ENCODE measurements at places on chromosomes 12 and 14.

DNA sequence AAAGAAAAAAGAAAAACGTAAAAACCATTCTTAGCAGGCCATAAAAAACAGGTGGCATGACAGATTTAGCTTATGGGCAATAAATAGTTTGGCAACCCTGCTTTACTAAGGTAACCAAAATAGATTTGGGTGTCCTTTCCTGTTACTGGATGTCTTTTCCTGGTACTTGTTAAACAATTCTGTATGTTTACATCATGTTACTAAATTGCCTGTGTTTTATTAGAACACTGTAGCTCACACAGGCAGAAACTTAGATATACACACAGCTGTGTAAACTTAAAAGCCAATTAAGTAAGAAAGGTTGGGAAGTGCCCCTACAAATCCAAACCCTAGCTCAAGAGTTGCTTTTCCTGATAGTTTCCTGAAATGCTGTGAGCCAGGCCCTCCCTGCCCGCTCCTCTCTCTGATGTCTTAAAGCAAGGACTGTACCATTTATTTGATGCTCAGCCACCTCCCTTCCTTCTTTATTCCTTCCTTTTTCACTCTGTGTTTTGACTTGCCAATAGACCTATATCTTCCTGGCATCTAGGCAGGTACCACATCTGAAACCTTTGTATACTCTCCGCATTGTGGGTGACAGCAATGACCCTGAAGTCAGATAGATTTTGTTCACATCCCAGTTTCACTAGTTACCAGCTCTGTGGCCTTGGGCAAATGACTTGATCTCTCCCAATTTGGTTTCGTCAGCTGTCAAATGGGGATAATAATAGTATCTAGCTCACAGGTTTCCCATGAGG lies 3.7 kb upstream of the CAMKK2 start:
- DNase-seq, result no peak

DNA sequence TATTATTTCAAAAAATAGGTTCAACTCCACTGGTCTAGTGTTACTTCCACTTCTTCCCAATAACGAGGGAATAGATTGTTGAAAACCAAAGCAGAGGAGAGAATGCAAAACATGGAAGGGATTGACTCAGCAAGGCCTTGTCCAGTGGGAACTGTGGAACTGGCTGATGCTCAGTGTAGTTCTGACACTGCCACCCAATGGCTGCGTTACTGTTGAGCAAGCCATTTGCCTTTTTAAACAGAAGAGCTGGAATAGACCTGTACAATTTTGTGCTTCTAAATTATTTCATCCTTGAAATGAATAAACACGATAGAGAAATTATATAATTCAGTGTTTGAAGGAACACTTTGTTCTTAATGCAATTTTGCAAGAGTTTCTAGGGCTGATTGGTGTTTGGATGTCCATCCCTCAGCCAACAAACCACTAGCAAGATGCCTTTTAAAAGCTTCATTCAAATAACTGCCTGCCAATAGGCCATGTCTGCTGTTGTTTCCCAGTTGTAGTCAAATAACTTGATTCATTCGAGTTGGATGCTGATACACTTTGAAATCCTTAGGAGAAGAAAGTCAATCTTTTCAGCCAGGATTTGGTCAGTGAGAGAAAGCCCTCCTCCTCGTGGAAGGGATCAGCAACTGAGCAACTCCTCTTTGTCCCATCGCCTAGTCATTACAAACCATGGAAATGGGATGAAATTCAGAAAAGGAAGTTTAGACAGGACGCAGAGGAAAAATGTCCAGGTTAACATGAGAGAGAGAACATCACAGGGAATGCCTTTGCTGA lies 7.3 kb upstream of the MGP start:
- peak; percentile 93 for DNase-seq

GRCh38 chr12:51323317-51323960 lies 535 bp downstream of the BIN2 start:
- DNase-seq, result no peak

DNA sequence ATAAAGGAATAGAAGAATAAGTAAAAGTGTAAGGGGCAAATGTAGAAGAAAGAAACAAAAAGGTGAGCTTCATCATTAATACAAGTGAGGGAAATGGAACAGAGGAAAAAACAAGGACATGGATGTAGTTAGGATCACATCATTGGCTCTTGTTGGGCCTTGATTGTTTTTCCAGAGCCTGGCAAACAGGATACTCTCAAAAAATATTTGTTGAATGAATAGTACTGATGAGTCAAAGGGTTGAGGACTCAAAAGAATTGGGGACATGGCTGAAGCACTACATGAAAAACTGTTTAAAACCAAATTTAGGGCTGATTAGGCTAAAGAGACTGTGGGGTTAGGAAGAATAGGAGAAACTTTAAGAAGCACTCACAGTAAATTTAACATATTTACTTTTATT lies 11.4 kb upstream of the SRP54 start:
- DNase-seq, result peak; percentile 14

- DNase-seq, result no peak
These were observed 129.4 kb upstream of the SRRM4 start for GRCh38 chr12:118851891-118852290.
